ENCODE measurements at places on chromosomes 13 and 19.

DNA sequence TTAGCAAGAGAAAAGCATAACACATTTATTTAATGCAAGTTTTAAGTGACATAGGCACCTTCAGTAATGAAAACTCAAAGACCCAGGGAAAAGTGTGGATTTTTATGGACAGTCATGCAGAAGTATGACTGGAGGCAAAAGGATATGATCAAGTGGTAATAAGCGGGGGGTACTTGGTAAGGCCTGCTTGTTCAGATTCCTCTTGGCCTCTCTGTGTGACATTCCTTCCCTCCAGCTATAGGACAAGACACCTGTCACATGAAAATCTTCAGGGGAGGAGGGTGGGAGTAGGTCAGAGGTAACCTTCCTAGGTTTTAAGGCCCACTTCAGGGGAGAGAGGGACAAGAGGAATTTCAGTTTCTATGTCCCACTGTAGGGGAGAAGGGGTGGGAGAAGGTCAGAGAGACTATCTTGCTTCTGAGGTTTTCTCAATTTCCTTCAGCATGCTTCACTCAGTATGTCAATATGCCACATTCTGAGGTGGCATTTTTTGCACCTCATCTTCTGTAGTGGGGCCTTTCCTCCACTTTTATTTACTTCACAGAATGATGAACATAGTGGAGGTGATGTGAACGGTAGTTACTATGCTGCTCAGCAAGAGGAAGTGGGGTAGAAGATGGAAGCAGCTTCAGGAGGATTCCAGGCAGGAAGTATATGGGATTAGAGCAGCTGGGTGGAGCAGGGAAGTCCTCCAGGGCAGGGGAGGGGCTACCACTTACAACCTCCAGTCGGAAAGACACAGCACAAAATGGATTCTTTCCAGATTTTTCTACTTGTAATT lies 73.2 kb upstream of the RFC3 start:
- no peak for DNase-seq

DNA sequence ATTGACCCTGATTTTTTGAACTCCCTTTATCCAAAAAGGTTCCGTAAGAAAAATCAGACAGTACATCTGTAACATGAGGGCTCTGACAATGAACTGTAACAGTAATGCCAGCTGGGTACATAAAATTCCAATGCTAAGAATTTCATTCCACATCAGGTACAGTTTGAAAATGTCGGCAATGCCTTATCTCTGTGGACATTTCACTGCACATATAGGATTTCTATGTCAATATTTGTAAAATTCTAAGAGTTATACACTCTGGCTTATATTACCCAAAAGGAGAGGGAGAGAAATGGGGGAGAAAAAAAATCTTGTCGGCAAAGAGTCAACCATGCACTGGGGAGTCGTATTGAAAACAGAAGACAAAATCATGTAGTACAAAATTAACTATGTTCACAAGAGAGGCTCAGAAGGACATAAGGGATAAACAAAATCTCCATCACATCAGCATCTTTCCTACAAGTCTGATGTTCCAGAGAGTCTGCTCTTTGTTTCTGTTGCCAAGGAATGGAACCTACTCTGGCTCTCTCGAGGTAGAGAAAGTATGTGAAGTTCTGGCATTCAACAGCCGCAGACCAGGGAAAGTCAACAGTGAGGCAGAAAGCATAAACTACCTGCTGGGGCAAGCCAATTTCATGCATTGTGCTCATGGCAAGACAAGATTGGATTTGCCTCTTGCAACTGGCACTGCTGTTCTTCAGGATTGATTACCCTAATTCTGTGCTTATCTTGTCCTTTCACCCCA lies 72.4 kb downstream of the STARD13 start:
- no peak for DNase-seq

GRCh38 chr19:13408889-13409518 lies 97.3 kb downstream of the CACNA1A start:
- no peak for DNase-seq

- no peak for DNase-seq
Measured at GRCh38 chr13:70630247-70630646, 522.0 kb upstream of the KLHL1 start.

DNA sequence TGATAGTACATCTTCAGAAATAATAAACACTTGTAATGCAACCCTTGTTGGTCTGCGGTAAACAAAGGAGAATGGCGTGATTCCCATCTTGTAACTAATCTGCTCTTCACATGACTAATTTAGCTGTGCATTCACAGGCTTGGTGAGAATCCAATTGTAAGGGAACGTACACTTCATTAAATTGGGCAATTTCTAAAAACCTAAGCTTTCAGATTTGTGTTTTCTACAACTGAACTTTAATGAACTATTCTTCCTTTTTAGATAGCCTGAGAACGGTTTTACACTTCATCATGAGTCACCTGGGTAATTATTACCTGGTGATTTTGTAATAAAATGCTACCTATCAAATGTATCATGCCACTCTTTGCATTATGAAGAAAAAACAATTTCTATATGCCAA lies 306.9 kb downstream of the KLF5 start:
- no peak for DNase-seq

DNA sequence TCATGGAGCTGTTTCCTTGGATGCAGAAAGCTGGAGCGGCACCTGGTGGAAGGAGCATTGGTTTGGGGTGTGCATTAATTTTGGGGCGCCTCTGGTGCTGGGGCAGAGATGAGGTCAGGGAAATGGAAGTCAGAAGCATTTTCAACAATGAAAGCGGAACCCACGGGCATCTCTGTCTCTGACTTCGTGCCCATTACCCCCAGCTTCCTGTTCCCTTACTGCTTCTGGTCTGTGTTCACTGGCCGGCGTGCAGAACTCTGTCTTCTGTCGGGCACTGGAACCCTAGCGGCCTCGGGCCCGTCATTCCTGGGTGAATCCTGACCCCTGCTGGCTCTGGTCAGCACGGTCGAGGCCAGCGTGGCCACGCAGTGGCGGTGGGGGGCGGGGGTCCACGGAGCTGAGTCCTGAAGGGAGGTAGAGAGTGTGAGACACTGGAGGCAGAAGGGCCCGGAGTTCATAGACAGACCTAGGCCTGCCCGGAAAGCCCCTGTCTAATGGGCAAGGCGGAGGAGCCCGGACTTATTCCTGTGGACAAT lies 7.9 kb upstream of the LINGO3 start:
- DNase-seq: no peak

DNA sequence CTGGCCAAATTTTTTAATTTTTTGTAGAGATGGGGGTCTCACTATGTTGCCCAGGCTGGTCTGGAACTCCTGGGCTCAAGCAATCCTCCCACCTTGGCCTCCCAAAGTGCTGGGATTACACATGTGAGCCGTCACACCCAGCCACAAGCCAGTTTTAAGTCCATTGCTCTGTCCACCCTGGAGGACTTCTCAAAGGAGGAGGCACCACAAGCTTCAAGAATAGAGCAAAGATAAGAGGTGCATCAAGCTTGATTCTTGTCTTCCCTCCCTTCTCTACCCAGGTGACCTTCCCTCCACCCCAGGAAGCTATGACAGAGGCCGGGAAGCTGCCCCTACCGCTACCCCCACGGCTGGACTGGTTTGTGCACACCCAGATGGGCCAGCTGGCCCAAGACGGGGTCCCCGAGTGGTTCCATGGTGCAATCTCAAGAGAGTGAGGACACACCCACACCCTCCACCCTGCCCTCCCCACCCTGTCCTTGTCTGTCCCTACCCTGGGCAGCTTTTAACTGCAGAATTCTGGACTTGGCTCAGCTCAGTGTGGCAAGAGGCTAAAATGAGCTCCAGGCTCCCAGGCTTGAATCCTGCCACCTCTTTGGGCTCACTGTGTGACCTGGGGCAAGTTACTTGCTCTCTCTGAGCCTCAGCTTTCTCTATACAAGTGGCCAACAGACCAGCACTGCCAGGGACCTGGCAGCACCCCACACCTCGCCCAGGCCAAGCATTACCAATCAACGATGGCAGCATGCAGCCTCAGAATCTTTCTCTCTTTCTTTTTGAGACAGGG lies 5.2 kb downstream of the HSH2D start:
- DNase-seq: no peak

Data from activated CD4-positive, alpha-beta T cell treated with anti-CD3 and anti-CD28 coated beads, Interleukin-2, amount 50 U/mL, for 4 hours (primary cell).